ENCODE measurements at places on chromosomes 4 and X.

DNA sequence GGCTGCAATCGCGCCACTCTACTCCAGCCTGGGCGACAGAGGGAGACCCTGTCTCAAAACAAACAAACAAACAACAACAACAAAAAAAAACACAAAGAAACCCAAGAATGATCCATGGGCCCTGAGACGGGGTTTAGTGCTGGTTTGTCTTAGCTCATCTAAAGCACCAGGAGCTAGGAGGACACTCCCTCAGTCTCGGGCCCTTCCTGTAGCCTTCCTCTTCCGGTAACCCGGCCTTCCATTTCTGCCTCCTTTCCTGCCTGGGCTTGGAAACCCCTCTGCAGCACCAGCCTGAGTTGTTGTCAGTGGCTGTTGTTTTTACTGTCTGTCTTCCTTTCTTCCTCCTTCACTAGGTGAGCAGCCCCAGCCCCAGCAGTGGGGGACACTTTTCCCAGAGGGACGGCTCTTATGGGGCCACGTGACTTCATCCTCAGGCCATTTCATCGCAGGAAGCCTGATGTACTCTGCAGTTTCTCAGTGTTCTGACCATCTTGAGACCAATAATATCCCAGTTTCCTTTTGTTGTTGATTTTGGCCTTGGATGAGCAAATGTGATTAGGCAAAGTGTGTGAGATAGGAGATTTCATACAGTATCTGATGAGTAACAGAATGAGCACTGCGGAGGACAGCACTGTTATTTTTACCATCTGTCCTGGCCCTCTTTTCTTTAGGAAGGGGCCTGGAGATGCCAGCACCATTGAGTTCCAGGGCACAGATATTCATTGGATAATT, 90.1 kb downstream of the ANAPC4 start:
- DNase-seq = no peak

- no peak for DNase-seq
These were observed 90.8 kb upstream of the SHISA3 start for GRCh38 chr4:42306221-42307109.

DNA sequence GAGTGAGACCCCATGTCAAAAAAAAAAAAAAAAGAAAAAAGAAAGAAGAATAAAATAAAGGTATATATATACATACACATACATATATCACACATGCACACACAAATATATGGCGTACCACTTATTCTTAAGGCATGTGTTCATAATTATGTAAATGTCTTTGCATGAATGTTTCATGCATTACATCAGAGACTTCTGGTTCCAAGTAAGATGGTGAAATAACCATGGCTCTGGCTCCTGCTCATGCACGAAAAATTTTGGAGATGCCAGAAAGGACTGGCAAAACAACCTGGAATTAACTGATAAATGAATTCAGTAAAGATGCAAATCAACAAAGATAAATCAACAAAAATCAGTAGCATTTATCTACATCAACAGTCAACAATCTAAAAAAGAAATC, 19.7 kb upstream of the FHIP1A start:
- DNase-seq = no peak

DNA sequence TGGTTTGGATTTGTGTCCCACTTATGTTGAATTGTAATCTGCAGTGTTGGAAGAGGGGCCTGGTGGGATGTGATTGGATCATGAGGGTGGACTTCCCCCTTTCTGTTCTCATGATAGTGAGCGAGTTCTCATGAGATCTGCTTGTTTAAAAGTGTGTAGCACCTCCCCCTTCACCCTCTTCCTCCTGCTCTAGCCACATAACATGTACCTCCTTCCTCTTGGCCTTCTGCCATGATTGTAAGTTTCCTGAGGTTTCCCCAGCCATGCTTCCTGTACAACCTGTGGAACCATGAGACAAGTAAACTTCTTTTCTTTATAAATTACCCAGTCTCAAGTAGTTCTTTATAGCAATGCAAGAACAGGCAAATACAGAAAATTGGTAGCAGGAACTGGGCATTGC, 138.7 kb downstream of the INPP4B start:
- DNase-seq = no peak

- no peak for DNase-seq
These were observed 108.8 kb downstream of the GPR143 start for GRCh38 chrX:9656871-9657270.
